ENCODE measurements at places on chromosomes 12 and 14.
A peak's percentile ranks its signal among the peaks of the same experiment; 100 is the strongest.

GRCh38 chr12:66959276-66959675 lies 280.4 kb upstream of the GRIP1 start:
- no peak for DNase-seq

DNA sequence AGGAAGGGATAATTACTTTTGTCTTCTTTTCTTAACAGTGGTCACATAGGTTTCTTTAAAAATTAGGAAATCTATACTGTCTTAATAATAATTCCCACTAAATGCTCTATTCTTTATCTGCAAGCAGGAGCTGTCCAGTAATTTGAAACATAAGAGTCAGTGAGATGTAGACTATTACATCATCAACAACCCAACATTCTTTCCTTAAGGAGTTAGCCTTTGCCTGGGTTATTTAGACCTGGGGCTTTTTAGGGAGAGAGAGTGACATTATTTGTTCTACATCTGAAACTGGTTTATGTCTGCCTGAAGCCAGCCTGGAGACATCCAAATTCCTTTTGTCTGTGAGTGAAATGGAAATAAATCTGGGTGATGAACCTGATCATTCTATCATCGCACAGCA lies 294.4 kb downstream of the TMTC2 start:
- DNase-seq, result no peak

DNA sequence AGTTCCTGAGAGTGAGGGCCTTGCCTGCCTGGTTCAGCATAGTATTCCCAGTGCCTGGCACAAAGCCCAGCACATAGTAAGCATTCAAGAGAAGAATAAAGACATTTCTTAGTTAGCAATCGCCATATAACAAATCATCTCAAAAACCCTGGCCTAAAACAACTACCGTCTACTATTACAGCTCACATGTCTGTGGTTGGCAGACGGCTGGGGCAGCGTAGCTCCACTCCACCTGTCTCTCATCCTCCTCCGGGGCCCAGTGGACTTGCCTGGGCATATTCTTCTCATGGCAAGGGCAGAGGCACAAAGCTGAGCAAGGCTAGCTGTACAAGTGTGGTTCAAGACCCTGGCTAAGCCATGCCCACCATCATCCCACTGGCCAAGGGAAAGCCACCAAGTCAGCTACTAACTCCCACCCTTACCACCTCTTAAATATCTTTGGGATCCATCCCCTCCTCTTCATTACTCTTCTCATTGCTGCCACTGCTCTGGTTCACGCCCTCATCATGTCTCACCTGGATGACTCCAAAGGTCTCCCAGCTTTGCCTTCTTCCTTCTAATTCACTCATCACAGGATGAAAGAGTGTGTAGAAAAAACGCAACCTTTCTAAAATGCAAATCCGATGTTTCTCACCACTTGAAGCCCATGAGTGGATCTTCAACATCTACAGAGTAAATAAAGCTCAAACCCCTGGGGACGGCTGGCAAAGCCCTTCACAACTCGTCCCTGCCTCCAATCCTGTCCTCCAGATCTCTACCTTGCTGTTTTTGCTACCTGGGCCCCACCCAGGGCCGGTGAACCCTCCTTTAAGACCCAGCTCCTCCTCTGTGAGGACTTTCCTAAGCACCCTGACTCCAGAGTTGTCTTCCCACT lies 10.4 kb downstream of the TMEM229B start:
- DNase-seq, result no peak

- no peak for DNase-seq
Measured at GRCh38 chr12:70177631-70178030, 65.6 kb upstream of the CNOT2 start.

- DNase-seq, result no peak
Measured at GRCh38 chr12:92581604-92582003, 121.2 kb upstream of the PLEKHG7 start.

- no peak for DNase-seq
Measured at GRCh38 chr12:72030277-72030676, 91.6 kb downstream of the TPH2 start.

GRCh38 chr12:69039911-69040310 lies 106.9 kb upstream of the CPM start:
- no peak for DNase-seq

- DNase-seq, result no peak
Measured at GRCh38 chr12:79614730-79615129, 76.0 kb downstream of the PAWR start.

DNA sequence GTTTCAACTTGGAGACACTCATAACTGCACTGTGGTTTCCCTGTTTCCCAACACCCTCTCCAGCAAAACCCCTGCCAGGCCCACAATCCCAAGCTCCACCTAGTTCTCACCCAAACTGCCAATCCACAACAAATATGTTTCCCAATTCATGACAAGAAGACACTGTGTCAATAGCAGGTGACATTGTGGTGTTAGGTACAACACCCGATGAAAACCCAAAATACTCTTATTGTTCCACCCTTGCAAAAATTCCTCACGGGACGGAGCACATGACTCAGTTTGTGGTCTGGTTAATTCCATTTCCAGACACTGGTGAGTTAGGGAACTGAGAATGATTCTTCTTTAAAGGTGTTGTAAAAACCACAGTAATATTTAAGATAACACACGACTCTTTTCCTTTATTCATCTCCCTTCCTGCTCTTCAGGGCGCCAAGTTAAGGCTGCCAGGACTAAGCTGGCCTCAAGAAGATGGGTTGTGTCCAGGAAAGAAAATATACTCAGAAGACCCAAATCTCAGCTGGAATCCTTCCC lies 735.5 kb downstream of the MED13L start:
- DNase-seq, result no peak

DNA sequence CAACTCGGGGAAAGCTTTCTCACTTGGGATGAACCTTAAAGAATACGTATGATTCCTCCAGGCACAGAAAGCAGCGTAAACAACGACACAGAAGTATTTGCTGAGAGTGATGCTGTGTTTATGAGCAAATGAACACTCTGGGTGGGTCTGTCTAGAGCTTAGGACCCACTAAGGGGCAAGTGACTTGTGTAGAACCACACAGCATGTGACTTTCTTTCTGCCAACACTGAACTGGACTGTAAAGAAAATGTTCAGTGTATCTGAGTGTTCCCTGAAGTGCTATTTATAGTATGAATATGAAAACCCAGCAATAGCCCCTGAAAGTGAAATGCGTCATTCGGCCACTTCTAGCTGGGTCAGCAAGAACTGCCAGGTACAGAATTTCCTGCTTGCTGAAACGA lies 78.5 kb downstream of the ST8SIA1 start:
- DNase-seq, result no peak

- no peak for DNase-seq
Measured at GRCh38 chr12:5064913-5065490, 21.3 kb downstream of the KCNA5 start.

DNA sequence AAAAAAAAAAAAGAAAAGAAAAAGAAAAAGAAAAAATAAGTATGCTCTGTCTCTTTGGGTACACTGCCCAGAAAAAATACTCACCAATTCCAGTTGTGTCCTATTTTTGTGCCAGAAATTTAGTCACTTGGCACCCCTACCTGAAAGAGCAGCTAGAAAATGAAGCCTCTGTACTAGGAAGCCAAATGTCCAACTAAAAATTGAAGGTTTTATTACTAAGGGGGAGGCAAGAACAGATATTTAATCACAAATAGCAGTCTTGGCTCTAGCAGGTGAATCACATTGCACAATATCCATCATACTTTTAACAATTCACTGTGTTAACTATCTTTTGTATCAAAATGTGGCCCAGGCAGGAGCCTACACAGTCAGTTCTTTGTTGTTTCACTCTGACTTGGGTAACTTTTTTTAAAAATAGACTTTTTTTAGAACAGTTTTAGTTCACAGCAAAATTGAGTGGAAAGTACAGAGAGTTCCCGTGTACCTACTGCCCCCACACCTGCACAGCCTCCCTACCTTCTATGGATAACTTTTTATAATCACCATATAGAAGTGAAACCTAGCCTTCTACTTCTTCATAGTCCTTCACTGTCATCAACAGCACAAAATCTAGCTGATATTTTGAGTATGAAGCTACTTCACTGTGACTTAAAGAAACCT lies 87.1 kb upstream of the ATF7IP start:
- peak; percentile 48 for DNase-seq

DNA sequence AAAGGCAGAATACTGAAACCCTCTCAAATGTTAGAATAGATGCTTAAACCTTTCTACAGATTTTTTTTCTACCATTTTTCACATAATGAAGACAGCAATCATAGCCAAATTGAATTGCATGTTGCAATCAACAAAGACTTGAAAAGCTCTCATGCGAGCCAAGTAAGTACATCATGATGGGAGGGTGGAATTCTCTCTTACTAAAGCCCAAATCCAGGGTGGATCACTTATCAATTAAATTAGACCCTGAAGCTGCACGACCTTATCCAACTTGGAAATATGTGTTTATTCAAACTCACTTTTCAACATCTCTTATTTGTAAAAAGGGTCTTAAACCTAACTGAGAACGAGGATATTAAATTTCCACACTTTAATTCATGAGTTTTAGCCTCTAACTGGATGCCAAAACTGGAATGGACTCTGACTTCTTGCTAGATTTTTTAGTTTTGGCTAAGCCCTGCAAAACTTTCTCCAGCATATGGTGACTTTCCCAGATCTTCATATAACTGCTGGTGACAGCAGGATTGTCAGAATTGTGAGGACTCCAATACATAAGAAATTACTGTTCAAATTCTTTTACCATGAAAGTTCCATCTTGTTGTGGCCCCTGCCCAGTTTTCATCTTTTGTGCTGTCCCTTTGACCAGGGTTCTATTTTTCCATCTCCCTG lies 53.6 kb downstream of the HECTD4 start:
- DNase-seq, result no peak

- no peak for DNase-seq
Measured at GRCh38 chr14:91231446-91231845, 13.1 kb downstream of the GPR68 start.

GRCh38 chr14:104344818-104345620 lies 206.6 kb downstream of the KIF26A start:
- no peak for DNase-seq

DNA sequence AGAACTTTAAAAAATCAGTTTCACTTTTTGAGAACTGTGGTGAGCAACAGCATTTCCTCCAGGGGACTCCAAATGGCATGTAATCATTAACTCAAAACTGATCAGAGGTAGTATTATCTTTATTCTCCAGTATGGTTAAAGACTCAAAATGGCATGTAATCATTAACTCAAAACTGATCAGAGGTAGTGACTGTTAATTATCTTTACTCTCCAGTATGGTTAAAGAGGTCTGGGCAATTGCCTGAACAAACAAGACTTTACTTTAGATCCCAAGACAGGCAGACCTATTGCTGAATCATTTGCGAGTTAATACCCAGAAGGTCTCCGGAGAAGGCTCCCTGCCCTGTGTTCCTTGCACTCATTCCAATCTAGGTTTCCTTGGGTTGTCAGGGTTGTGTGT lies 6.6 kb upstream of the ACADS start:
- no peak for DNase-seq

DNA sequence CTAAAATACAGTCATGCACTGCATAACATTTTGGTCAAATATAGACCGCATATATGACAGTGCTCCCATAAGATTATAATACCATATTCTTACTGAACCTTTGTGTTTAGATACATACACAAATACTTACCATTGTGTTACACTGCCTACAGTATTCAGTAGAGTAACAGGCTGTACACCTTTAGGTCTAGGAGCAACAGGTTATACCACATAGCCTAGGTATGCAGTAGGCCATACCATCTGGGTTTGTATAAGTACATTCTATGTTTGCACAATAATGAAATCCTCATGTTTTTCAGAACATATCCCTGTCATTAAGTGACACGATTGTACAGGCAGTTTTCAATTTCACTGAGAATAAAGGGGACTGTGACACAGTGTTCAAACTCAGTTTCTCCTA lies 22.3 kb downstream of the KDM5A start:
- no peak for DNase-seq

DNA sequence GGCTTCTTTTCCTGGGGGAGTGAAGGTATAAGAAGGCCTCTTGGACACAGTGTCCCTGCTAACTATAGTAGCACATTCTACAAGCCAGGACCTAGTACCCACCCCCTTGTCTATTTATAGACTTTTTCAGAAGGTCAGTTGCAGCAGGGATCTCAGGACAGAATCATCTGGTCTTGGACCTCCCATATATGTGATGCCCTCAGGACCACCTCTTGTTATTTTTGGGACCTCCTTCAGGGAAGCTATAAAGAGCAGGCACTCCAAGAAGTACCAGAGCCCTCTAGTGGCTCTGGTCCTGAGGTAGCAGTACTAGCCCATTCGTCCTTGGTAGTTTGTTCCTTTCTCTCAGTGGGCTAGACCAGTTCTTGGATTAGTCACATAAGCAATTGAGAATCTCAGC lies 4.3 kb downstream of the COQ10A start:
- DNase-seq, result no peak

- DNase-seq, result no peak
Measured at GRCh38 chr12:101920906-101921305, 43.5 kb downstream of the DRAM1 start.

- DNase-seq, result no peak
Measured at GRCh38 chr12:50404307-50404706, 3.6 kb downstream of the LARP4 start.

- DNase-seq, result no peak
Measured at GRCh38 chr14:60506462-60506984, 2.4 kb upstream of the SIX6 start.

DNA sequence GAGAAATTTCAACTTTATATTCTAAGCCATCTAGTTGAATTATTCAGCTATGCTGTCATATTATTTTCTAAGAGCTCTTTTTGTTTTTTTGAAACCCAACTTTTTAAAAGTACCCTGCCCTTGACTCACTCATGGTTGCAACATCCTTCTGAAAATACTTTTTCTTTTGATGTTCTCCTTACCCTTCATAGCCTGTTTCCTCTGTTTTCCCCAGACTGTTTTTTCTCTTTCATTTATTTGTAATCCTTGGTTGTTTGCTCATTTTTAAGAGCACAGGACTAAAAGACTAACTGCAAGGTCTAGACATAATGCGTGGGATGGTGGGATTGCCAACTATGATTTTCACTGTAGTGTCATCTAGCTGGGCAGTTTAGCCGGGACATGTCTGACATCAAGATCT lies 21.2 kb upstream of the CDKL1 start:
- DNase-seq, result no peak

- DNase-seq, result no peak
Measured at GRCh38 chr14:36394593-36394992, 74.2 kb upstream of the MBIP start.

DNA sequence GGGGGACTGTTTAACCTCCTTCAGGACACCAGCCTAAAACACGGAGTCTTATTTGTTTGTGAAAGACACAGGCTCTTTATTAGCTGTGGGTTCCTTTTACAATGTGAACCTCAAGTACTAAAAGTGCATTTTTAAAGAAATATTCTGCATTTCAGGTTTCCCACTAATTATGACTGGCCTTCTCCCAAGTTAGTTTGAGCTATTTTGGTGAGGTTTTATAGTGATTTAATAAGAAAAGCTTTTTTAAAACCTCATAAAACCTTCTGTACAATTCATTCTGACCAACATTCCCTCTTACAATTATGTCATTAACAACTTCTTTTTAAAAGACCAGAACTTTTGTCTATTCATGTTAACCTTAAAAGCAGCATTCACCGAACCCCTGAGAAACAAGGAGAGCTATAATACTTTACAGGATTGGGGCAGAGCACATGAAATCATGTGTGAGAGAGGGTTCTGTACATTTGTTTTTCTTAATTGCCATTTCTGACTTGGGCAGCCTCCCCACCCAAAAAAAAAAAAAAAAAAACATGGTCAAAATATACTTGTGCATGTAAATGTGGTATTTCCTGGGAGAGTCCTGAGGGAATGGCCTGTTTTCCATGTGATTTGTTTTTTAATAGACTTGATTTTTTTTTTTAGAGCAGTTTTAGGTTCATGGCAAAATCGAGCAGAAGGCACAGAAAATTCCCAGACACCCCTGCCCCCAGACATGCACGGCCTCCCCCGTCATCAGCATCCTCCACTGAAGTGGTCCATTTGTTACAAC lies 169.5 kb downstream of the CHST11 start:
- DNase-seq, result no peak
